ENCODE measurements at places on chromosomes 3 and 15.

- no peak for DNase-seq
These were observed 18.7 kb upstream of the CLSTN2 start for GRCh38 chr3:139916271-139916670.

GRCh38 chr15:94700211-94700610 is 468.9 kb downstream of the MCTP2 start:
- no peak for DNase-seq

GRCh38 chr15:27043770-27044169 is 72.8 kb downstream of the GABRG3 start:
- DNase-seq: no peak

DNA sequence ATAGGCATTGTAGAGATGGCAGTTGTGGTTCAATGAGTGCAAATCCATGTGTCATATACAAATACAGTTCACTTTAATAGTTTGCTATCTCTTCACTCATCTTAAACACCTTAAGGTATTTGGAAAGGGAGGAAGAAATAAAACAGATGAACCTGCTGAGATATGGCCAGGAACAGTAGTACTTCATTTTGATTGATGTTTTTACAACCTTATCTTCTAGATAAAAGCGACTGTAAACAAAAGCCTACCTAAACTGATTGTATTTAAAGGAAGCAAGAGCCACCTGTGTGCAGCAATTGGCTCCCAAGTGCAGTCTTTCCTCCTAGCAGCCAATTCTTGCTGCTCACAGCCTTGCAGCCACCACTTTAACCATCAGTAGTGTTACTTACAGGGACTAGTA is 217.7 kb downstream of the CDIN1 start:
- DNase-seq: no peak

- DNase-seq: no peak
These were observed 38.2 kb upstream of the CNOT10 start for GRCh38 chr3:32646761-32647160.

DNA sequence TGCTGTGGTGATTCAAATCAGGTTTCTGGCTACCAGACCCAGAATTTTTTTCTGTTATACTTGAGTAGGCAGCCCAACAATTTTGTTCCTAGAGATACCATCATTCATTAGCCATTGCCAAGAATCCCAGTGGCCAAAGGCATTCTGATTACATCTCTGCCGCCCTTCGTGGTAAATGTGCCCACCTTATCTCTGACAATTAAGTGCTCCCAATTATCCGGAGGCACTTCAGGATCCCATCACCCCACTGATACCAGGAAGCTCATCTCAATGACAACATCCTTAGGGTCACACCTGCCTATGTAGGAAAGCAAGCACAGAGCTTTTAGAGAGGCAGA is 43.2 kb upstream of the RPL35A start:
- DNase-seq: no peak

DNA sequence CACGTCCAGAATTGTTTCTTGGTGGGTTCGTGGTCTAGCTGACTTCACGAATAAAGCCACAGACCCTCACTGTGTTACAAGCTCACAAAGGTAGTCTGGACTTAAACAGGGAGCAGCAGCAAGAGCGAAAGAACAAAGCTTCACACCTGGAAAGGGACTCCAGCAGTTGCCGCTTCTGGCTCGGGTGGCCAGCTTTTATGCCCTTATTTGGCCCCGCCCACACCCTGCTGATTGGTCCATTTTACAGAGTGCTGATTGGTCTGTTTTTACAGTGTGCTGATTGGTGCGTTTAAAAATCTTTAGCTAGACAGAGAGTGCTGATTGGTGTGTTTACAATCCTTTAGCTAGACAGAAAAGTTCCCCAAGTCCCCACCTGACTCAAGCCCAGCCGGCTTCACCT is 194.2 kb upstream of the NDN start:
- no peak for DNase-seq

- DNase-seq: no peak
These were observed 600.8 kb upstream of the ZNF385D start for GRCh38 chr3:22351806-22352205.

DNA sequence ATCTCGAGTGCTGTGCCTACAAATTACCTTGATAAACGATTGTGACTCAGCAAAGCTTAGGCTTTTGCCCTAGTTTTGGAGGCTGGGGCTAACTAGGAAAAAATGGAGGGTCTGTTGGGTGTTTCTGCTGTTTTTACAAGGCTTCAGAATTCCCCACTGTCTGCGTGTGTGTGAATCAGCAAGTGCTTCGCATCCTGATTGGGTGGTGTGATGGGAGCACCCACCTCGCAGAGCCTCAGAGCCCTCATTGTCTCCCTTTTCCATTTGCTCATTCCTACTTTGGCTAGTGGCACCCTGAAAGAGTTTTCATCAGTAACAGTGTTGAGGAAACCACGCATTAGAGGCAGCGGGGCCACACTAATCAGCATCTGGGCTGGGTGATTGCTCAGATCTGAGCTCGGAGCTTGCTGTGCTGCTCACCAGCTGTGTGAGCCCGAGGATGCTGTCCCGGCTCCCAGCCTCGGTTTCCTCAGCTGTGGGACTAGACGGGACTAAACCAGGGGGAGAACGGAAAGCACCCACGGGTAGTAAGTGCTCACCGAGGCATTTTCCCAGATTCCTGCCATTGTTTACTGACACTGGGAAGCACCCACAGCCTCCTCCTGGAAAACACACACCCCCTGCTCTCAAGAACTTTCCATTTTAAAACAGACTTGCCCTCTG is 40.6 kb downstream of the GOLGA8S start:
- no peak for DNase-seq

DNA sequence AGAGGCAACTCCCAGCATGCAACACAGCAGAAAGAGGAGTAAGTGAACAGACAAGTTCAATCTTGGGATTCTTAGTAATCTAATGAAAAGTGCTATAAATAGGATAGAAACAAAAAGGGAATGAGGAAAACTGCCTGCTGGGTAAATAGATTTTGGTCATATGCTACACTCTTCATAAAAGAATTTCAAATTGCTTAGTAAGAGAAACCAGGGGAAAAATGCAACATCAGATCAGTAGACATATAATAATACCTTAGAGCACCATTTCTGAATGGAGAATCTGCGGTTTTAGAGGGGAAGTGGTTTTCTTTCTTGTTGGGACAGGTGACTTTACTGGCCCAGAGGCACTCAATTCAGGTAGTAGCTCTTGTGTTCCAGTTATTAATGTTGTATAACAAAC is 13.4 kb upstream of the TBC1D5 start:
- no peak for DNase-seq

DNA sequence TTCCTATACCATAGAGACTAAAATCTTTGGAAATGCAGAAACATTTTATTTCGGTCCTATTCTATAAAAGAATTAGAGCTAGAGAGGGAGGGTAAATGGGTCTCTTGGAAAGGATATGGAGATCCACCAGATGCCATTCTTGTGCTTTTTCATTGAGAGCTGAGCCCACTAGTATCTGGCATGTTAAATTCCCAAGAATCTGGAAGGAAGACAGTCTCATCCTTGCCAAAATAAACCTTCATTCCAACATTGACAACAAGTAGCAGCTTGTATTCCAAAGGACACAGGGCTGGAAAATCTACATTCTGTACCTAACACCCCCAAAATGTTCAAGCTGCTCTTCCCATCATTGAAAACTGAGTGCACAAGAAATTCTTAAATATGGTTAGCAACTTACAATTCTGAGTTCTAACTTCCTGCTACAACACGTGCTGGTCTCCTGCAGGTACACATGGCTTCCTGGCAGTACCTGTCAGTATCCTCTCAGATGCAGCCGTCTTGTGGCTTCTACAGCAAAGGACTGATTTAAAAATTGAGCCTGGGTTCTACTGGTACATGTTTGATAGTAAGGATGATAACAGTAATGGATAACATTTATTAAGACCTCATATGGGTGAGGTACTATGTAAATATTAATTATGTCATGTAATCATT is 348.1 kb downstream of the SV2B start:
- DNase-seq: no peak

- no peak for DNase-seq
These were observed 30.3 kb upstream of the SPESP1 start for GRCh38 chr15:68900027-68900426.

- DNase-seq: no peak
These were observed 30.0 kb downstream of the CCNL1 start for GRCh38 chr3:157129803-157130466.

GRCh38 chr3:100040451-100041225 is 73.7 kb downstream of the FILIP1L start:
- DNase-seq: no peak

DNA sequence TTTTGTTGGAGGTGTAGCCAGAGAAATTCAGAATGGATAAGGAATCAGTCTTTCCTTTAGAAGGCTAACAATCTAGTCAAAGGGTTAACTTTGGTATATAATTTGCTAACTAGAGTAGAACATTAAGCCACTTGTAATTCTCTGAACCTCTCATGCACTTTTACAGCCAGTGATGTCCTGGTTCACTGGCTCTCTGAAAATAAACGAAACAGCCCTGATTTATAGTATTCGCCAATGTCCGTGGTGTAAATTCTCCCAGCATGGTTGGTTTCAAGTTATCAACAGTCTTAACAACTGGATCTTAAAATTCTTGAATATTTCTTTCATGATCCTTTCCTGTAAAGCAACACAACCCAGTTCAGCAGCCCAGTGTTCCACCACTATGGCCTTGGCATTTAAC is 500.4 kb upstream of the CDIN1 start:
- DNase-seq: no peak

GRCh38 chr3:115160295-115160694 is 13.2 kb upstream of the ZBTB20 start:
- no peak for DNase-seq

GRCh38 chr15:64558460-64559179 is 98.2 kb downstream of the ZNF609 start:
- DNase-seq: no peak

GRCh38 chr3:28322464-28322863 is 26.1 kb upstream of the ZCWPW2 start:
- no peak for DNase-seq

- no peak for DNase-seq
These were observed 126.7 kb upstream of the PRICKLE2 start for GRCh38 chr3:64351713-64352638.

DNA sequence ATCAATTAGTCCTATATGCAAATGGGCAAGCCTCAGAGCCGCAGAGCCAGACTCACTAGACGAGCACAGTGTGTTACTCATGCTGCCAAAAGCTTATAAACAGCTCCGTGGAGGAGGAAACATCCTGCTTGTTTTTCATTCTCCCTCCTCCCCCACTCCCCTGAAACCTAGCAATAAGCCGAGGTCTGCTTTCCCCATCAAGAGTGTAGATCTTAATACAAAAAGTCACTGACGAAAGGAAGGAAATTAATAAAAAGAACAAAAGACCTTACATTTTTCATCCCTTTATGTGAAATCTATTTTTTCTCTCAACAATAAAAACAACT is 88.5 kb downstream of the XXYLT1 start:
- no peak for DNase-seq

DNA sequence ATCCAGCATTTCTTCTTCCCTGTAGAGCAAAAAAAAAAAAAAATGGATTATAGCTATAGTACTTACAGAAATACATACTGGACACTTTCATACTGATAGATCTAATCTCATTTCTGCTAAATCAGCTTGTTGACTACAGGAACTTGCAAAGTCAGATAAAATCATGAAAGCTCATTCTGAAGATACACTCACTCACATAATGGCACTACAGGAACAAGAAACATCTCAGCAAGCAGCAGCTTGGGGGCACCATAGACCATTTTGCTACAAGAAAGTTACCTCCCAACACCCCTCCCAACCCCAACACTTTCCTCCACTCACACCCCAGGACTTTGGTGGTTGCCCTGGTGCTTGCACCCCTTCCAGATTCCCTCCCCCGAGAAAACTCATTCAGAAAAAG is 4.6 kb downstream of the MYH15 start:
- no peak for DNase-seq

DNA sequence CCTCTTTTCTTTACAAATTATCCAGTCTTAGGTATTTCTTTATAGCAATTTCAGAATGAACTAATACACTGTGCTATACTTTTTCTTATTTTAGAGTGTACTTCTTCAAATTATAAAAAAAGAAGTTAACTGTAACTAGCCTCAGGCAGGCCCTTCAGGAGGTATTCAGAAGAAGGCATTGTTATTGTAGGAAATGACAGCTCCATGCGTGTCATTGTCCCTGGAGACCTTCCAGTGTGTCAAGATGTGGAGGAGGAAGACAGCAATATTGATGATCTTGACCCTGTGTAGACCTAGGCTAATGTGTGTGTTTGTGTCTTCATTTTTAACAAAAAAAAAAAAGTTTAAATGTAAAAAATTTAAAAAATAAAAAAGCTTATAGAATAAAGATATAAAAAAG is 55.5 kb downstream of the IL12A start:
- no peak for DNase-seq

DNA sequence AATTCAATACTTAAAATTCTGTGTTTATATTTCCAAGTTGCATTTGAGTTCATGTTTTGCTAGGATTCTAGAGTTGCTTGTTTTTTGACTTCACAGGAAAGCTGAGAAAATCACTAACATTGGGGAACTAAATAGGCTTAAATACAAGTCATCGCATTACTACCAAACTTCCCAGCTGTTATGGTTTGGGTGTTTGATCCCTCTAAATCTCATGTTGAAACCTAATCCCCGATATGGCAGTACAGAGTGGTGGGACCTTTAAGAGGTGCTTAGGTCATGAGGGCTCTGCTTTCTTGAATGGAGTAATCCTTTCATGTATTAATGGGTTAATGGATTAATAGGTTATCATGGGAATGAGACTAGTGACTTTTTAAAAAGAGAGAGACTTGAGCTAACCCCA is 77.2 kb upstream of the ARPP21 start:
- DNase-seq: no peak

- no peak for DNase-seq
These were observed 48.5 kb upstream of the SLC12A8 start for GRCh38 chr3:125261031-125261430.

- DNase-seq: no peak
These were observed 8.5 kb downstream of the ITPKA start for GRCh38 chr15:41501931-41502794.

GRCh38 chr15:40471808-40472150 is 995 bp downstream of the CHST14 start:
- no peak for DNase-seq

- no peak for DNase-seq
These were observed 54.4 kb downstream of the DNAH1 start for GRCh38 chr3:52370531-52370930.

- DNase-seq: no peak
These were observed 838.5 kb downstream of the DIPK2A start for GRCh38 chr3:144810160-144810559.

GRCh38 chr15:33460166-33460805 is 149.5 kb downstream of the RYR3 start:
- DNase-seq: no peak

DNA sequence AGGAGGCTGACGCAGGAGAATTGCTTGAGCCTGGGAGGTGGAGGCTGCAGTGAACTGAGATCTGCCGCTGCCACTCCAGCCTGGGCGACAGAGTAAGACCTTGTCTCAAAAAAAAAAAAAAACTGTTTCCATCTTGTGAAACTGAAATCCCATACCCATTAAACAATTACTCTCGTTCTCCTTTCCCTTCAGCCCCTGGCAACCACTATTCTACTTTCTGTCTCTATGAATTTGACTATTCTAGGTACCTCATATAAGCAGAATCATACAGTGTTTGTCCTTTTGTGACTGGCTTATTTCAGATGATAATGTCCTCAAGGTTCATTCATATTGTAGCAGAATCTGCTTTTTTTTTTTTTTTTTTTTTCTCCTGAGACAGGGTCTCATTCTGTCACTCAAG is 51.5 kb upstream of the UBE2E1 start:
- no peak for DNase-seq
